ENCODE measurements at places on chromosomes 16 and 17.

- no peak for DNase-seq
Observed at GRCh38 chr16:873243-873661, 72.7 kb upstream of the GNG13 start.

- no peak for DNase-seq
Observed at GRCh38 chr17:50495217-50495823, 12.9 kb upstream of the MYCBPAP start.

- DNase-seq = no peak
Observed at GRCh38 chr17:38907930-38908675, 17.3 kb upstream of the LASP1NB start.

DNA sequence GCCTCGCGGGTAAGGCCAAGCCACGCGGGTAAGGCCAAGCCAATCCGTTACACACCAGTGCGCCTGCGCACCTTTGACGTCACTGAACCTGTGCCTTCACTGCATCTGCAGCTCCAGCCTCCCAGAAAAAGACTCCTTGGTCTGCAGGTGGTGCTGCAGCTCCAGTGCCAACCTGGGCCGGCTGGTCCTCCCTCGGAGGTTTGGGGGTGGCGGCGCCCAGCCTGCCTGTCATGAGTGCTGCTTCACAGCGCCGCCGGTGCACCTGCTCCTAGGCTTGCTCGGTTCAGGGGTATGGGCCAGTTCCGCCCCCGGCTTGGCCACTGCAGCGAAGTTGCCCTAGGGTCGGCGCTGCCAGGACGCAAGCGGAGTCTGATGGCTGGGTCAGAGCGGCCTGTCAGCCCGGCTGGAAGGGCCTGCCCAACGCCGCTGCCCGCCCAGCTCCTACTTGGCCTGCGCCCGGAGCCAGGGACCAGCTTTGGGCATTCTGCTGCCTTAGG, 146.6 kb downstream of the USP22 start:
- DNase-seq = no peak

Measured in stimulated activated CD8-positive, alpha-beta memory T cell treated with anti-CD3 and anti-CD28 coated beads, Interleukin-15, amount 100 ng/mL, for 4 hours (primary cell).